CD4-positive, alpha-beta T cell treated with Interleukin-4 for 4 hours (primary cell): ENCODE measurements at places on chromosomes 6 and 20.

DNA sequence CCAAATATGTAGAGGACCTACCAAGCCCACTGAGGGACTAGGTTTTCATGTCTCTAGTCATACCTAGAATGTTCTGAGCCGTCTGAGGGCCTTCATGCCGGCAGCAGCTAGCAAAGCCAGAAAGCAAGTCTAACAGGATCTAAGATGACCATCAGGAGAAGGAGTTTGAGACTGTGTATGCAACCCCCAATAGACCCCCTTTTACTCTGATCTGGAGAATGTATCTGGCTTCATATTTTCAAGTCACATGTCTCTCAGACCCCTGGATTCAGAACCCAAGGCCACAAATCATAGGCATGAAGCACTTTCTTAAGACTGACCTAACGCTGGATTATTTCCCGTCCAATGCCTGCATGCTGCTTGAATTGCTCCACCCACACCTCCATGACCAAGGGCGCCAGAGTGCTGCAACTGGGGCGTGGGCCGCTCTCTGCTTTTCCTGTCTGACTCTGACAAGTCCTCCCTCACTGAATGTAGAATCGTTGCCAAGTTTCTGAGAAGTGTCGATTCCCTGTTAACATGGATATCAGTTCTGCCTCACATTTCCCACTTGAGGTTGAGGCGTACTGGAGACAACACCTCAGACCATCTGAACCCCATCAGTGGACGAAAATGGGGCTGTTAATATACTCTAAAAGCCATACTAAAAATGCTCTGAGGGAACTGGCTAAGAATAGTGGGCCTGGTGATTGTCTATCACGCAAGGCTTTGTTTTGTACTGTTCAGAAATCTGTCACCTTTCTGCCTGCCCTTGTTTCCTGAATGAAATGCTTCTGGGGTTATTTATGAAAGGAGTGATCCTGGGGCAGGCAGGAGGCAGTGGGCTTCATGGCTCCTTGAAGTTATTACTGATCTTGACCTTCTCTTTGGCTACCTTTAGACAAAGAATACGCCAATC is 23.9 kb upstream of the ASXL1 start:
- DNase-seq = peak; percentile 58

GRCh38 chr6:117118490-117118889 is 146.9 kb upstream of the VGLL2 start:
- no peak for DNase-seq

GRCh38 chr6:38990475-38990874 is 58.1 kb upstream of the GLP1R start:
- no peak for DNase-seq

- DNase-seq = no peak
These were observed 19.5 kb upstream of the MAP3K4 start for GRCh38 chr6:160972111-160972510.

- no peak for DNase-seq
These were observed 47.5 kb downstream of the TSPYL4 start for GRCh38 chr6:116206231-116206903.

DNA sequence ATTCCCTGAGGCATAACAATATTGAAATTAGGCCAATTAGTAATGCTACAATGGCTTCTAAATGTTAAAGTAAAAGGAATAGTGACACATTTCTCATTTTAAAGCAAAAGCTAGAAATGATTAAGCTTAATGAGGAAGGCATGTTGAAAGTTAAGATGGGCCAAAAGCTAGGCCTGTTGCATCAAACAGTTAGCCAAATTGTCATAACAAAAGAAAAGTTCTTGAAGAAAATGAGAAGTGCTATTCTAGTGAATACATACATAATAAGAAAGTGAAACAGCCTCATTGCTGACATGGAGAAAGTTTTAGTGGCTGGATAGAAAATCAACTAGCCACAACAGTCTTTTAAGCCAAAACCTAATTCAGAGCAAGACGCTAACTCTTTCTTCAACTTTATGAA is 12.9 kb downstream of the OR2A4 start:
- no peak for DNase-seq

DNA sequence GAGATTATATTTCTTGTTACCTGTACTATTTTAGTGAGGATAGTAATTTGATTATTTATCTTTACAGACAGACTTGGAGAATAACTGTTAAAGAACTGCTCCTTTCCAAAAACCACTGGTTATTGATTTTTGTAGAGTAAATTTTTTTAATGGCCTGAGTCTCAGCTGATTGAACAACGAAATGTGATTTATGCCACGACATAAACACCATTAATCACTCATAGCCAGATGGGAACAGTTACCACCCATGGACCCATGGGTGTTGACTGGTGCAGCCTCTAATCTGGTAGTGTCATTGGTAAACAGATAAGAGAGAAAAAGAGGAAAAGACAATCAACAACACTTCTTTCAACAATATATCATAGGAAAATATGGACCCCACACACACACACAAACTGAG is 101.4 kb upstream of the BEND6 start:
- DNase-seq = no peak

GRCh38 chr6:119781365-119781764 is 431.8 kb upstream of the MAN1A1 start:
- DNase-seq = no peak

DNA sequence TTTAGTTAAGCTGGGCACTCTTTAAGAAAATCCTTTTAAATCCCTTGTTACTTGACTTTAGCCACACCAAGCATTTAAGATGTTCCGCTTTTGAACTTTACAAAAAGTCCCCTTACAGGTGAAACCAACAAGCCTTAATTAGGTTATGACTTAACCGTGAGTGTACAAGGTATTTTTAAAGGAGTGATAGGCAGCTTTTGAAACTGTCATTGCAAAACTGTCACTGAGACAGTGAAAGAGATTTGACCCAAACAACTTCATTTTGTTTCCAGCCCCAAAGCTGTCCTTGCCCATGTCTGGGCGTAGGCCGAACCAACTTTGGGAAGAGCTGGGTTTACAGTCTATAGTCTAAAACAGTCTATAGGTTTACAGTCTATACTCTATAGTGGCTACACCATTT is 305.4 kb downstream of the FARS2 start:
- DNase-seq = no peak

DNA sequence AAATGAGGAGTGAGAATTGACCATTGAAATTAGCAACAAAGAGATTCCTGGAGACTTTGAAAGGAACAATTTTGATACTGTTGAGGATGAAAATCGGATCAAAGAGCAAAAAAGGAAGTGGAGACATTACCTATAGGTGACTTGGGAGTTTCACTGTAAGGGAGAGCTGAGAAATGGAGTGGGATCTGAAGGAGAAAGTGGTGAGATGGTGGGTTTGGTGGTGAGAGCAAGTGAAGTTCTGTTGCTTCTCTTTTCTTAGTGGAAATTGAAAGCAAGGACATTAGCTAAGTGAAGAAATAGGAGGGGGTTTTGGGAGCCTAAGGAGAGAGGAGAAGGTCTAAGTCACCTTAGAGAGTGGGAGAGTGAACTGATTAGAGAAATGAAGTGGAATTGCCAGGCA is 4.2 kb downstream of the ERGIC3 start:
- no peak for DNase-seq

DNA sequence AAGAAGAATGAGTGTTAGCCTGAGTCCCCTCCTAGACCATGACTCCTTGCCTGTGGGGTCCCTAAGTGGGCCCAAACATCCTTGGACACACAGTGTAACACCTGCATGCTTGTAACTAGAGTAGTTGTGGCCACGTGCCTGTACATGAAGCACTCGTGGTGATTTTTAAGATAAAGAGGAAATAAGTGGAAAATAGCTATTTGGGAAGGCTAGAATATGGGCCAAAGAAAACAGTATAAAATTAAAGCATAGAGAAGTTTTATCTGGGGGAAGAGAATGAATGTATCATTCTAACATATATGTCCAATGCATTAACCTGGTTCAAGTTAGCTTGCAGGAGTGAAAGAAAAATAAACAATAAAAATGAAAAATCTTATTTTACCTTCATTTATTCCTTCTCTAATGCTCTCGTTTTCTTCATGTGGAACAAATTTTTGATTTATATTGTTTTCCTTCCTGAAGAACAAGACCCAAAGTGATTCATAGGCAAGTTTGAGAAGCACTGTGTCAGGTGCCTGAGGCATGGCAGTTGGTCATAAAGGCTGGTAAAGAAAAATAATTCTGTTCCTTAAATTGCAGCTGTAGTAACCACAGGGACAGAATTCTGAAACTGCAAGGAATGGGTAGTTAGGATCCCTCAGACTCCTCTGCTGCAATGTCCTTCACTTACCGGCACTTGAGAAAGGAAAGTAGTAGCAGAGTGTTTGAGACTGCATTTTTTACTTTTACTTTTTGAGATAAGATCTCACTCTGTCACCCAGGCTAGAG is 8.5 kb upstream of the CST3 start:
- no peak for DNase-seq

DNA sequence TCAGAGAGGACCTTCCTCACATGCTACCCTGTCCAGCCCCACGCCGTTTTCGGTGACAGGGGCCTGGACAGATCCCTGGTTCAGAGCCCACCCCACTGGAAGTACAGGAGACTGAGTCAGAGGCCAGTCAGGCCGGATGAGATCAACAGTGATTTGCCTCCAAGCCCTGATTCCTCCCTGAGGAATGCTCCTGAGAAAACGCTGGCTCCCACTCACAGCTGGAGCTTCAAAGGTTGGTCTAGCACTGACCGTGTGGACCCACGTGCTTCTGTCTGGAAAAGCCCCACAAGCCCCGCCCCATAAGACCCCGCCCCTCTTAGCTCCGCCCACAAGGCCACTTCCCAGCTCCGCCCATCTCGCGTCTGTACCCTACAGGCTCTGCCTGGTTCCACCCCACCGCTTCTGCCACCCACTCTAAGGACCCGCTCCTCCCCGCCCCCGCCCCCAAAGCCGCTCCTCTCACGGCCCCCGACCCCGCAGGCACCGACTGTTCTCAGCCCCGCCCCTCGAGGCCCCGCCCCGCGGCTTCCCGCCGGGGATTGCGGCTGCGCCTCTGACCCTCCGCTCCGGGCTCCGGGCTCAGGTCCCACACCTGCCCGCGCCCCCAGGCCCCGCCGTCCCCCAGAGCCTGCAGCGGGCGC is 64.9 kb upstream of the BHLHE23 start:
- DNase-seq = no peak

GRCh38 chr20:14657266-14658005 is 320.0 kb upstream of the FLRT3 start:
- DNase-seq = no peak

GRCh38 chr6:14274546-14275492 is 157.2 kb downstream of the CD83 start:
- DNase-seq = no peak

DNA sequence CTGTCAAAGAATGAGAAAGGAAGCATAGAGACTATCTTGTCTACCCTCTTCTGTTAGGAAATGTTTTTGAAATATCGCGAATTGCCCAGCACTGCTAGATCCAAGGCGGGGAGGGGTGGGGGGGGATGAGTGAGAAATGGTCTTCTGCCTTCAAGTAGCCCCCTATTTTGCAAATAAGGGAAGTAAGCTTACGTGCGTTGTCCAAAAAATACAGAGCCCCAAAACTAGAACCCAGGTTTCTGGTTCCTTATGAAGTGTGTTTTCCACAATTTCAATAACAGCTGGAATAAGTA is 923 bp upstream of the ILRUN start:
- no peak for DNase-seq

GRCh38 chr20:49411221-49411925 is 71.1 kb downstream of the KCNB1 start:
- no peak for DNase-seq

- DNase-seq = no peak
These were observed 59.7 kb downstream of the SYNJ2 start for GRCh38 chr6:158041370-158041769.

DNA sequence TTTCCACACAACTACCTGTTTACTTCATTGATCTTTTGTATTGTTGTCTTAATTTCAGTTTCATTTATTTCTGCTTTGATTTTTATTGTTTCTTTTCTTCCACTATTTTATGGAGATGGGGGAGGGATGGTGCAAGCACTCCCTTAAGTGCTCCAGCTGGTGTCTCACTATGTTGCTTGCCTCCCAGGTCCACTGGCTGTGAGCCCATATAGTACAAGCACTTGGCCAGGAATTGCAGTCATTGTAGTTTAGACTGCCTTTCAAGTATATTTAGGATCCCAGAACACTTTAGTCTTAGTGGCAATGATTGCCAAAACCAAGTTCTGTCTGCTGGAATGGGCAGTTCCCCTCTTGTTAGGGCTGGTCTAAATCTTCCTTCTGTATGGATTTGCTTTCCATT is 34.9 kb upstream of the MAN1A1 start:
- DNase-seq = no peak

- no peak for DNase-seq
These were observed 304.5 kb downstream of the PRL start for GRCh38 chr6:21992178-21992967.

- no peak for DNase-seq
These were observed 96.2 kb upstream of the SRSF6 start for GRCh38 chr20:43361526-43361925.
